NCI-H774 (cell line): ENCODE measurements at places on chromosomes 12 and 14.
A peak's percentile ranks its signal among the peaks of the same experiment; 100 is the strongest.

DNA sequence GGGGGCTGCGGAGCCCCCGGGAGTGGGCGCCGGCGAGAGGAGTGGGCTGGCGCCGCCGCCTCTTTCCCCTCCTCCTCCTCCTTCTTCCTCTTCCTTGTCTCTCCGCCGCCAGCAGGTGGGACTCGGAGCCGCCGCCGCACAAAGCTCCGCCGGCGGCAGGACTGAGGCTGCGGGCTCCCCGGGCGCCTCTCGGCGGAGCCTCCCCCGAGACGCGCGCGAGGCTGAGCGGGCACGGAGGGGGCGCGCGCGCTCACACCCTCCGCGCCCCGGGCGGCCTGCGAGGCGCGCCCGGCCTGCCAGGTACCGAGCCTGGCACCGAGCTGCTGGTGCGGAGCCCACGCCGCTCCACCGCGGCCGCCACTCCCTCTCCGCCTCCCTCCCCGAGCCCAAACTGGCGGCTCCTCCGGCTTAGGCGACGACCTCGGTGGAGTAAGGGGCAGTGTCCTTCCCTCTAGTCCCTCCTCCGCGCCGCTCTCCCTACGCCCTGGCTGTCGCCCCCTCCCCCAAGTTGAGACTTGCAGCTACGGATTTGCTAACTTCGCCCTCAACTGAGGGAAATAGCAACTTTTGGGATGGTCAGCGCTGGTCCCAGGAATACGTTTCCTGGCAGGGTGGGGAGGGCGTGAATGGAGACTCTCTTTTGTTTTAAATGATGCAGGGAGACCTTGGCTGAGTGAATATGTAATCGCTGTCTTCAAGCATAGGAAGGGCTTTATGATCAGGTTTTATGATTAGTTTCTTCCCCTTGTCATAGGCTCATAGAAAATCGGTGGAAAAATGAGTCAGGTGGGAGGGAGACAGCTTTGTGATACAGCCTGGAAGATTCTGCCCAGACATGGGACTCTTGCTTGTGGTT, 199.5 kb upstream of the CAND1 start:
- peak; percentile 55 for DNase-seq

DNA sequence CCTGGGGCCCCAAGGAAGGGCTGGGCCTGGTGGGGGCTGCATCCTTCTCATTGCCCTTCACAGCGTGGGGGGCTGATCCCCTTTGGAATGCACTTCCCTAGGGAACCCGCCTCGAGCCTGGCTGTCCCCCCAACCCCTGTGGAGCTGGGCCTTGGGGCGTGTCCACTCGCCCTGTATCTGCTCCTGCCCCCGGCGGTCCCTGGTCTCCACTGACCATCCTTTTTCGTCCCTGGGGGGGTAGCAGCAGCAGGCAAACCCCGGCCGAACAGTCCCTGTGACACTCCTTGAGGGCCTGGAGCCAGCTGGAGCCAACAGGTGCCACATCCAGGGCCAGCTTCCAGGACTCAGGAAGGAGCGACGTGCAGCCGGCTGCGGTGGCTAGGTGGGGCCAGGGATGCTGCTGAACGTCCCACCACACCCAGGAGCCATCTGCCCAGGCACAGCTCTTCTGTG, 9.4 kb upstream of the GPR132 start:
- no peak for DNase-seq

DNA sequence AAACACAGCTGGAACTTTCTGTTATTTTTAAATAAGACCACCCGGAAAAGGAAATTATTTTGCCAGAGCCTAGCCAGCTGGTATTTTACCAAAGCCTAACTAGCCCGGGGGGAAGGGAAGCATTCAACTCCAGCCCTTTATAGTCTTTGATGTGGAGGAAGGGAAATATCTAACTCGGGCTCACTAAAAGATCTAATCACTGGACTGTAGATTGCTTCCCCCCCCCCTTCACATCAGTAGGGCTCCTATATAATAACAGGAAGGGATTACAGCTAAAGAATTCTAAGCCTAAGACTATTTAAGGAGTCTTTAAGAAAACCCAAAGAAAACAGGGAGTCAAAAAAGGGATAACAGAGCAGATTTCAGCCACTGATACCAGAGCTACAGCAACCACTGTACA, 431.1 kb downstream of the KCNH5 start:
- no peak for DNase-seq

DNA sequence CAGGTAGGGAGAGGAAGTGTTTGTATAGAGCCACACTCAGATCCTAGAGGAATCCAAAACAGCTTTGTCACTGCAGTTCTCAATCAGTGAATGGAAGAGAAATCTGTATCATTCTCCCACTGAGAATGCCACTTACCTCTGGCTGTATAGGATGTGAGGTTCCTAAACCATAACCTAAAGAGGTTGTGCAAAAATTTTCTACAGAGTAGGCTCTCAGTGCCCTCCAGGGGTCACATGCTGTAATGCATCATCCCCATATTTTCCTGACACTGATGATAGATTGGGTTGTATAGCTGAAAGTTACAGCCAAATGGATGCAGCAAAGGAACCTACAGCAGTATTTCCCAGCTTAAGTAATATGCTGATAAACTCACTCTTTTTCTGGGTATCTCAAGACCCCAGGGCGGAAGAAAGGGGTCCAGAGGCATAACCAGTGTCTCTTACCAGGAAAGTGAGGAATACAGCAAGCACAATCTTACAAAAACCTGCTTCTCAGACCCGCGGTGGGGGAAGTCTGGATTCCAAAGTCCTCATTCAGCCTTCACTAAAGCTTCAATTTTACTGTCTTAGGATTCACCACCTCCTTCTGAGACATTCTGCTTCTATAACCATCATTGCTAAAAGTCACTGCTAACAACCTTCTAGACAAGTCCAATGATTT, 3.8 kb downstream of the BCDIN3D start:
- no peak for DNase-seq

DNA sequence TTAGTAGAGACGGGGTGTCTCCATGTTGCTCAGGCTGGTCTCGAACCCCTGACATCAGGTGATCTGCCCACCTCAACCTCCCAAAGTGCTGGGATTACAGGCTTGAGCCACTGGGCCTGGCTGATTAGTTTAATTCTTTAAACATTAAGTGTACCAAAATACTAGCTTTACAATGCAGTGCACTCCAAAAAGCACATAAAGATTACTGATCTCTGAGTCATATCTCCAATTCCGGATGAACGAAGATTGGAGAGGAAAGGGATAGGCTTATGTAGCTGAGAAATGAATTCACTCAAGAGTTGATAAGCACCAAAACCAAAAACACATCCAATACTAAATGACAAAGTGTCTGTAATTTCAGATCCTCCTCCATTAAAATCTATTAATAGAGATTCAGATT, 15.1 kb downstream of the NAV3 start:
- DNase-seq, result no peak

GRCh38 chr14:50859296-50859624, 12.6 kb upstream of the ABHD12B start:
- DNase-seq, result no peak

DNA sequence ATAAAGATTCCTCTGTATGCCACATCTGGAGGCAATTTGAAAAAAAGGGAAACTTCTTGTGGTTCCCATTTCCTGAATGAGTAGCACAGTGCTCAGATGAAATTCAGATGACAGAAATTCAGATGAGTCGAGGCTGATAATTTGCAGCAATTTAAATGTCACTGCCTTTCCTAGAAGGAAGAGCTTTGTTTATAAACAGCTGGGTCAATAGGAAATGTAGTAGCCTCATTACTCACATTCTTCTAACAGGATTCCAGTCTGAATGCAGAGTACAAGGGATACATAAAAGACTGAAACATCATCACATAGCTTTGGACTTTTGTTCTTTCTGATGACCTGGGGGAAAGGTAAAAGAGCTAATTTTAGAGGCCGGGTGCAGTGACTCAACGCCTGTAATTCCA, 11.3 kb upstream of the DACT1 start:
- DNase-seq, result no peak

DNA sequence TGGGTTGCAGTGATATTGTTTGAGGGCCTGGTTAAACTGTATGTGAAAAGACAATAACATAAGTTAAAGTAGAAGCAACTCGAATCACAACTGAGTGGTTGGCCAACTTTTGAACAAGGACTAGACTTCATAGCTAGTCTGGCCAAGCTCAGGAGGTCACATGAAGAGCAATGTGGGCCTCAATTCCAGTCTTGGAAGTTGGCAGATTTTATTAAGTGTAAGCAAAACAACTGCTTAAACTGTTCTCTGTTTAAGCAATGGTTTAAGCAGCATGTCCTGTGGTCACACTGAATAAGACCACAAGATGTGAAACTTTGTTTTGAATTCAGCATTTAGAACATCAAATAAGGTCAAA, 100.4 kb downstream of the TMTC3 start:
- no peak for DNase-seq

- DNase-seq, result no peak
Observed at GRCh38 chr12:61998791-61999190, 261.4 kb upstream of the USP15 start.

DNA sequence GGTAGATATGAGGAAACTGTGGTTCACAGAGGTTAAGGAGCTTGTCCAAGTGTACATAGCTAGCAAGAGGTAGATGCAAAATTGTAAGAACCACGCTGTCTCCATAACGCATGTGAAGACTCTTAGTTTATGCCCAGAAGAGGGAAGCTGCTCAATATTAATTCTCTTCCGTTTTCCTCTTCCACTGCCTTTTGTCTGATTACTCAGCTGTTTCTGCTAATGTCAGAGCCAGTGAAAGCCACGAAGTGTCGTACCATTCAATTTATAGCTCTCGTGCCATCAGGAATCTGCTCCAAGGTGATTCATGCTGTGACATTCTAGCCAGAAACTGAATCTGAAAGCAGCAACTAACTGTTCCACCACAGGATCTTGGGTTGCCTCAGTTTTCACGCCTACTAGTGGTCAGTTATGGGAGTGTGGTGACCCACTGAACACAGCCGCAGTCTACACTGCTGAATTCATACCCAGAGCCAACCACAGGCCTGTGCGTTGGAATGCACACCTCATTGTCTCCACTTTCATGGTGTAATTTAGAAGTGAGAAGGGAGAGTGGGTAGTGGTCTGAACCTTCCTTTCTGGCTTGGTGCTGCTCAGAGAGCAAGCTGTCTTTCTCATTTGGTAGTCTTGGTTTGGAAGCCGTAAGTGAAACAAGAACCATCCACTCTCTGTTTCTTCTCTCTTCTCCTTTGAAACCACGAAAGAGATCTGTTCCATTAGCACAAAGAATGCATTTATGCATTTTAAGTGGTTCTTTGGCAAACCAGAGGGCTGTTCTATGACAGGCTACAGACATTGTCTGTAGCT, 74.2 kb upstream of the NAP1L1 start:
- no peak for DNase-seq

- no peak for DNase-seq
Observed at GRCh38 chr14:77023001-77023996, 5.2 kb downstream of the IRF2BPL start.

GRCh38 chr14:31990926-31991572, 86.1 kb upstream of the ARHGAP5 start:
- DNase-seq, result no peak

- DNase-seq, result peak; percentile 82
Observed at GRCh38 chr14:93430315-93431035, at the start of gene UNC79. Gene UNC79 (plus strand): TSS chr14:93430939. CDS start chr14:93431030, 91 bp downstream.

DNA sequence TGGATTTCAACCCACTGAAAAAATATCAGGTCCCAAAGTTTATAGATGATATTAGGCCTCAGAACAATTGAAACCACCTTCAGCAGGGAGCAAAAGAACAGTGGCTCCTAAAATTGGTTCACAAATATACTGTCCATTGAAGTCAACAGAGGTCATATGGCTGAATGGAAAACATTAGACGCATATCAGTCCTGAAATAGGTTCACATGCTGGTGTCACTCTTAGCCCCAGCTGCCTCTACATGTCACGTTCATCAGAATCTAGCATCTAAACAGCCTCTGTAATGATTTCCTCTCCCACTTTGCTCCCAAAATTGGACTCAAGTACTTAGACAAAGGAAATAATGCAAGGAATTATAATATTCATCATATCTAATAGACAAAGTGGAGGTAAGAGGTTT, 8.7 kb downstream of the FLRT2 start:
- no peak for DNase-seq
